Activated CD8-positive, alpha-beta memory T cell treated with anti-CD3 and anti-CD28 coated beads for 1 hour (primary cell): ENCODE measurements at places on chromosomes 2 and 18.

GRCh38 chr2:17606851-17607250 is 66.4 kb downstream of the VSNL1 start:
- no peak for DNase-seq

DNA sequence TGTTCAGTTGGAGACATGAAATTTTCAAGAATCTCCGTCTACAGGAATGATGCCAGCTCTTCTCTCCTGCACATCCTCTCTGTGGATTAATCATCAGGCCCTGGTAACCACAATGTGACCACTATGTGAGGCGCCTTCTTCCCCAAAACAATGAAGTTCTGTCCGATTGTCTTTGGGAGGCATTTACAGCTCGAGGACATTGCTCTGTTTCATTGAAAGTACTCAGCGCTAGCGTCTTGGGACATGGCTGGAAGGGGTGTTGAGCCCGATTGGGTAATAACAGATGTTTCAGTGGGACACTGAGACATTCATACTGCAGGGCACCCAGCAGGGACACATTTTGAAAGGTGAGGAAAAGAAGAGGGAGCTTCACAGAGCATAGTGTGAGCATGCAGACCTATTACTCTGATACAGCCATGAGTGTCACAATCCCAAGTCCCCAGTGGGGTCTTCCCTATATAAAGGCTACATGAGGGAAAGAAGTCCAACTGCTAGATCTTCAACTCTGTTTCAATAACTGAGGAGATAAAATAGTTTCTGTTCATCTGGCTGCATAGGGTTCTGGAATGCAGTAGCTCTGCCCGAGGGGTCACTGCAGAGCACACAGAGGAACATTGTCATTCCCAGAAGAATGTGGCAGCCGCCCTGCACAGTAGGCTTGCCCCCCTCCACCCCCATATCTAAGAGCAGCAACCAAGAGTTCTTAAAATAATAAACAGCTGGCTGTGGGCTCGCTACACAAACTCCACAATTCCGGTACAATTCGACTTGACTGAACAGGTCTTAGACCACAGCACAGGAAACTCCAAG is 237.3 kb downstream of the OSR1 start:
- DNase-seq = no peak

DNA sequence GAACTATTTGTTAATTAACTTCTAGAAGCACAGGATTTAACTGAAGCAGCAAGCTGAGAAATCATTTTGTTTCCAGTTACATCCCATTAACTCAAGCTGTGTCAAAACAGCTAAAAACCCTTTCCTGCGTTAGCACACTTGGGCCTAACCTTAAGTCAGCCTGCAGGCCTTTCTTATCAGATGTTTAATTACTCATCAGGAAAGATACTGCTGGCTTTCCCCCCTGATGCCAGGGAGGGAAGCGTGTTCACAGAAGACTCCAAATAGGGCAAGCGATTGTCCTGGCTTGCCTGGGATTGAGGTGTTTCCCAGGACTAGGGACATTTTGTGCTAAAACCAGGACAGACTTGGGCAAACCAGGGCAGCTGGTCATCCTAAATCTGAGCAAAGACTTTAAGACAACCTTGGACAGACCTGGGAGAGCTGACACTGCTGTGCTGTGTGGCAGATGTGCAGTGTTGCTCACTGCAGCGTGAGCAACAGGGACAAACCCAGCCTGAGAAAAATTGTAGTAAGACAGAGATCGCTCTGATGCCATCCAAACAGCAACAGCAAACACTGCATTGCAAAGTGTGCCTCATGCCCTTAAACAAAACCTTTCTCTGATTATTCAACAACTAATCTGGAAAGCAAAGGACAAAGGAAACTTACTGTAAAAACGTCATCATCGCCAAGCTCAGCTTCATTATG is 100.9 kb downstream of the SPRED2 start:
- no peak for DNase-seq

DNA sequence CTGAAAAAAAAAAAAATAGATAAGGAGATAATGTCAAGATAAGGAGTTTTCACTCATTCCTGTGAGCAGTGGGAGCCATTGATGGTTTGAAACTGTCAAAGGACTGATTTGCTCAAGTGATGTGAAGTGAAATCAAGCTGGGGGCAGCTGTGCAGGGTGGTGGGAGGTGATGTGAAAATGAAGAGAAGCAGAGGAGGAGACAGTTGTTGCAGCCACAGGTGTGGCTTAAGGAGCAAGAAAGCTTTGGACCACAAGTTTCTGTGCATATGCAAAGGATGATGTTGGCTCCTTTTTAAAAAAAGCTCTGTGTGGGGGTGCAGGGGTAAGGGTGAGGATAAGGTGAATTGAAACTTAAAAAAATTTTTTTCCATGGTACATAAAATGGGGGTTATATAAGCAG is 8.3 kb downstream of the EFR3B start:
- DNase-seq = no peak

DNA sequence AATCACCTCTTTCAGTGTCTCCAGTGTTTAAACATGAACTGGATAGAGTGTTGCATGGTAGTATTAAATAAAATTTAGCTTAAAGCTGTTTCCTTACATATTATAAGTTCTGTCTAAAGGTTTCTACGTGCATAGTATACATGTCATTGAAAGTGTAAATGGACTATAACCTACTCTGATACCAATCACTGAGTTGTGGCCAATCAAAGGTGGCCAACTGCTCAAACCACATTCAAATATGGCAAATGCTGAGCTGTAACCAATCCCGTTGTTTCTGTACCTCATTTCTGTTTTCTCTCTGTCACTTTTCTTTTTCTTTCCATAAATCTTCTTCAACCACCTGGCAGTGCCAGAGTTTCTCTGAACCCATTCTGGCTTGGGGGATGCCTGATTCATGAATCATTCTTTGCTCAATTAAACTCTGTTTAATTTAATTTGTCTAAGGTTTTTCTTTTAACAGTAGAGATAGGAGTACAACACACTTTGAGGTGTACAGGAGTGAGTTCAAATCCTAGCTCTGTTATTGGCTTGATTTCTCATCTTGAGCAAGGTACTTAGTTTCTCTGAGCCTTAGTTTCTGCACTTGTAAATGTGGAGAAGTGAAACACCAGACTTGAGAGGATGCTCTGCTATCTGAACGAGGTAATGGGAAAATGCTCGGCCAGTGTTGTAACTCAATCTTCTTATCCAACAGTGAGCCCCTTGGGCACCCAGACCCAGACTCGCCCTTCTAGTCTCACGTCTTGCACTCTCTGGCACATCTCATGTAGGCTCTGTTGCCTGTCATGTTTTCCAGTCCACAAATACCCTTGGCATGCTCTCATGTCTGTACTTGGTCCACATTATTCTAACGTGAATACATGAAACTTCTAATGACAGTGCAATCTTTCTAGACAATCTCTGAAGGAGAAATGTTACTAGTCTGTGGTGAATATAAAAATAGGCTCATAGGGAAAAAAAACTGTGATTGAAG is 228.0 kb downstream of the PIK3C3 start:
- DNase-seq = no peak

DNA sequence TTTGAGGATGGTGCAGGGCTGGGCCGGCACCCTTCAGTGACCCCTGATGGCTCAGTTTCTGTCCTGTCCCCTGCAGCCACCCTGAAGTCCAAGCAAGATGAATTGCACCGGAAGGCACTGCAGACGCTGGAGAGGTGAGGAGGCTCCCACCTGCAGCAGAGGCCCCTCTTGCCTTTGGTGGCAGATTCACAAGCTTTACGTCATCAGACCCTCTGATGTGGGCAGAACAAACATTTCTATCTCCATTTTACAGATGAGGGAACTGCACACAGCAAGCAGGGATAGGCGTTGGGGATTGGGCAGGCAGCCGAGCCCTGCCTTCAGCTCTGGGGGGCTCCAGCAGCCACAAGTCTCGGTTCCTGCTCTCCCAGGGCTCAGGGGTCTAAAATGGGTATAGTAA is 107.7 kb upstream of the MCFD2 start:
- no peak for DNase-seq

DNA sequence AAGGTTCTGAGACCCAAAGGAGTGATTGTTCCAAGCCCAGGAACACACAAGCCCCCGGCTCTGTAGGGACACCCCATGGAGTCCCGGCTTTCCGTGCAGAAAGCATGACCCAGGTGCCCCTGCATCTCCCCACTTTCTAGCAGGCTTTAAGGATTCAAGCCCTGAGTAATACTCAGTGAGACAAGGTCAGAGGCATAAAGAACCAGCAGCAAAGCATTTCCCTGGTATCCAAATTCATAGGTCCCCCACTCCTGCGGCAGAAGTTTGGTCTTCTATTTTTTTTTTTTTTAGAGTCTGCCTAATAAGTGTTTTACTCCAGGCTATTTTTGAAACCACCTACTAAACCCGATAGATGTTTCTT is 16.3 kb downstream of the TSHZ1 start:
- DNase-seq = no peak

- DNase-seq = no peak
These were observed 1.3 kb downstream of the COLEC12 start for GRCh38 chr18:498931-499775.

GRCh38 chr2:217890445-217890844 is 112.3 kb downstream of the TNS1 start:
- DNase-seq = no peak

- no peak for DNase-seq
These were observed 125.3 kb downstream of the SLC4A3 start for GRCh38 chr2:219752726-219753125.

- DNase-seq = no peak
These were observed 125.2 kb upstream of the COPS8 start for GRCh38 chr2:236960531-236960930.

GRCh38 chr2:145286716-145287275 is 766.9 kb upstream of the ZEB2 start:
- no peak for DNase-seq

DNA sequence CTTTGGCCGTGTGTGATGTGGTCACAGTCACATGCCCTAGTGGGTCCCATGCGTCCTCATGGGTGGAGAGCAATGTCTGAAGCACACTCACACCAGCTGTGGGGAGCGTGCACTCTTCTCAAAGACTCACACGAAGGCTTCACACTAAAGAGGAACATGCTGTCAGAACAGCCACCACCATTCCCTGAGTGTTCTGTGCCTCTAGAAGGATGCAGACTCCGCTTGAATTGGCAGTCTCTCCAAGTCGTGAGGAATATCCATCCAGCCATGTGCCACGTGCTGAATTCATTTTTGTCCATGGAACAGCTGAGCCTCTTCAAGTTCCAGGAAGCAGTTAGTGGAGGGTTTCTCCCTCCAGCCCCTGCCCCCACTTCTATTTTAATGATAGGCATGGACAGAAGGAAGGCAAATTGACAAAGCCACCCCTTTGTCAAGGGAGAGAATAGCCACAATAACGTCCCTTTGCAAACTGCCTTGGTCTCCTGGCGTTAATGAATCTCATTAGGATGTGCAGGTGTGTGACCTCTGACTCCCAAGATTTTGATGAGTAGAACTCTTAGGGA is 464.3 kb upstream of the ID2 start:
- DNase-seq = no peak

GRCh38 chr2:55610954-55611743 is 6.3 kb downstream of the PPP4R3B start:
- DNase-seq = no peak

DNA sequence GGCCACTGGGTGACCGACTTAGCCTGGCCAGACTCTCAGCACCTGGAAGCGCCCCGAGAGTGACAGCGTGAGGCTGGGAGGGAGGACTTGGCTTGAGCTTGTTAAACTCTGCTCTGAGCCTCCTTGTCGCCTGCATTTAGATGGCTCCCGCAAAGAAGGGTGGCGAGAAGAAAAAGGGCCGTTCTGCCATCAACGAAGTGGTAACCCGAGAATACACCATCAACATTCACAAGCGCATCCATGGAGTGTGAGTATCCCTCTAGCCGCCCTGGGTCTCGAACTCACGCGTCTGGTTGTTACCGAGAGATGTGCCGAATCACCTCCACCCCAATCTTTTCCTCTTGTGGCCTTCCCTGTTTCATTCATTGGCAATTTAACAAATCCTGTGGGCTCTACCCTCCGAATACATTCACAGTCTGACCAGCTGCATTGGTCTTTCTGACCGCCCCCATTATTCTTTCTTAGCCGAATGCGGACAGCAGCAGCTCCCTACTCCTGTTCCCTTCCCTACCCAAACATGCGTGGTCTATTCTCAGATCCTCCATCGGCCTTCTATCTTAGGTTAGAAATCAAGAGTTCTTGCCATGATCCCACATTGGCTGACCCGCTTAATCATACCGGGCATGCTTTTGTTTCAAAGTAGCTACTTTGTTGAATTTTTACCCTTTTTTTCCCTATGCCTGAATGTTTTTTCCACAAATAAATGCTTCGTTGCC is 631 bp downstream of the RPL31 start:
- DNase-seq = no peak

DNA sequence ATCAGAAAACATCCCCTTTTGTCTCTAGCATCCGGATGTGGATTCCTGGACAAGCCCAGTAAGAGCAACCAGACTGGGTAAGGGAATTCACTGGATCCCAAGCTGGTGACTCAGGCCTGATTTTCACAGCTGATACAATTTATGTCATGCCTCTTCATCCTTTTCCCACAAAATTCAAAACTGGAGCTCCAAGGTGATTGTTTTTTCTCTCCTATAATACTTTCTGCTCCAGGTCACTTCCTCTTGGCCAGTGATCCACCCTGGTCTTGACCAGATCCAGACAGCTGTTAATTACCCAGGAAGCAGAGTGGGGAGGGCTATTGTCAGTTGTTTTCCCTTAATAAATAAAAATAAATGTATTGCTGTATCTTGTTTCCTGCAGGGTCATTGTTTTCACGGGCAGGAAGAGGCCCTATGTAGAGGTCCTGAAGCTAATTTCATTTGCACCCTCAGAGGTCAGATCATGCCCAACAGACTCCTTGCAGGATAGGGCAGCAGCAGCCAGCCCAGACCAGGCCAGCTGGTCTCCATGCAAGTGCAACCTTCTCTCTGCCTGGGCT is 57.6 kb downstream of the EVA1A start:
- no peak for DNase-seq

GRCh38 chr18:21242780-21243401 is 859 bp downstream of the GREB1L start:
- DNase-seq = no peak

GRCh38 chr18:46148810-46149209 is 44.6 kb downstream of the HAUS1 start:
- DNase-seq = no peak

DNA sequence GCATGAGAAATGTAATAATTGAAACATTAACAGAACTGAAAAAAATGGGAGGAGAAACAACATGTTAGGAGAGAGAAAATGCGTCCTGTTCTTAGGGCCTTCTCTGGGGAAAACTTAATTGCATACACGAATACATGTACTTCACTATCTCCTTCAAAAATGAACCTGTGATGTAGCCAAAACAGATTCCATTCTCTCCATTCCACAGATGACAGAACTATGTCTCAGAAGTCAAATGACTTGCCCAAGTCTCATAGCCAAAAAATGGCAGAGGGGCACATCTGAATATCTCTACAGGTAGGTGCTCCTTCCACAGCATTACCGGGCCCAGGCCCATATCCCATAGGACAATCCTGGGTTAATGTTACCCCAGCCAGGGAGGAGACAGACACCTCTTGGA is 3.9 kb upstream of the DCTN1 start:
- no peak for DNase-seq
